ENCODE measurements at places on chromosomes 1 and 21.

DNA sequence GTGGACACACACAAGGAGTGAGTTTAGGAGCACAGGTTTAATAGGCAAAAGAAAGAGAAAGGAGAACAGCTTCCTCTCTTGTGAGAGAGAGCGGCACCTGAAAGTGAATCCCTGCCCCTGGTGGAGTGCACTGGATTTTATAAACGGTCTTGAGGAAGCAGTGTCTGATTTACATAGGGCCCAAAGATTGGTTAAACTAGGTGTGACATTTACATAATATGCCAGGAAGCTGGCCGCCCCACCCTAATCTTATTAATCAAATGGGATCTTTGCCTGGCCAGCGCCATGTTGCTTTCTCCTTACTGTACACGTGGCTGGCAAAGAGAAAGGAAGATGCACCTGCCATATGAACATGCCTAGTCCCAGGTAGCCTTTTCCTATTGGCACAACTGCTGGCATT, 38.7 kb downstream of the CFH start:
- no peak for DNase-seq

DNA sequence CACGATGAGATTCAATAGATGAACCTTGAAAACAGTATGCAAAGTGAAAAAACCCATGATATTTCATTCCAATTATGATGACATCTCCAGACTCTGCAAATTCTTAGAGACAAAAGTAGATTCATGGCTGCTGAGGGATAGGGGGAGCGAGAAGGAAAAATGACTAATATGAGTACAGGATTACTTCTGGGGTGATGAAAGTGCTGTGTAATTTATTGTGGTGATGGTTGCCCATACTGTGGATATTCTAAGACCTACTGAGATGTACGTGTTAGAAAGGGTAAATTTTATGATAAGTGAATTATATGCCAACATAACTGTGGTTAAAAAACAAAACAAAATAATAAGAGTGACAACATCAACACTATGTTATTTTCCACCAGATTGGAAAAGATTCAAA, 18.9 kb upstream of the RGS7 start:
- DNase-seq: no peak

GRCh38 chr21:38839328-38840286, 33.9 kb downstream of the ETS2 start:
- DNase-seq: peak; percentile 63

GRCh38 chr1:66237722-66238479, 296.1 kb upstream of the SGIP1 start:
- DNase-seq: no peak

DNA sequence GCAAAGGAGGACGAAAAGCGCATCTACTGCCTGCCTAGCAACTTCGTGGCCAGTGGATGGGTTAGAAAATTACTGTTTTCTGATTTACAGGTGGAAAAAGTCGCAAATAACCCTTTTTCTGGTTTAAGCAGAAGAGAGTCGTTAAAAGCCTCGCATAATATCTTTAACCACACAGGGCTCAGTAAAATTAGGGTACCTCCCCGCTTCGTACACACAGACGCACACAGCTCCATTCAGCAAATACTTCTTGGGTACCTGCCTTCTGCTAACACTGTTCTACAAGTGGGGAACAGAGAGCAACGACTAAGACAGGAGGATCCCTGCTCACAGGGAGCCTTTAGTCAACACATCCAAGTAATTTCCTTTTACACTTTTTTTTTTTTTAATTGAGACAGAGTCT, 704 bp downstream of the ALG6 start:
- DNase-seq: no peak

GRCh38 chr1:108316545-108316944, 72.7 kb upstream of the NBPF4 start:
- DNase-seq: peak; percentile 21

DNA sequence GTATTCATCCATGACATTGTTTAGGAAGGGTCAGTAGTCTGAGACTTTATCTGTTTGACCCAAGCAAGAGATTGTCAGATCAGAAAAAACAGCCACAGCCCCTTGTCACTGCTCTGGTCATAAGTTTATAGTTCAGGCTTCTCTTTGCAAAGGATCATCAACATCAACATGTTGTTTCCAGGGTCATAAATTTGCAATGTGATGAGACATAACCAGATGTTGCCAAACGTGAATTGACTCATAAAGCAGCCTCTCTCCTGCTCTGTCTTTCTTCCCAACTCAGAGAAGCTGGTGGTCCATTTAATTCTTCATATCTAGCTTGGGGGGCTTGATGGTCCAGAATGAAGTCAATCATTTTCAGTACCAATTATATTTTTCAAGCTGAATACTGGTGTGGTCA, 507.2 kb upstream of the PBX1 start:
- peak; percentile 11 for DNase-seq

GRCh38 chr1:9785406-9785805, 38.4 kb downstream of the CLSTN1 start:
- no peak for DNase-seq

- peak; percentile 88 for DNase-seq
These were observed 2.2 kb downstream of the TCEA3 start for GRCh38 chr1:23422241-23422877.

- DNase-seq: peak; percentile 89
These were observed 36.2 kb upstream of the IPO9 start for GRCh38 chr1:201792534-201793305.

DNA sequence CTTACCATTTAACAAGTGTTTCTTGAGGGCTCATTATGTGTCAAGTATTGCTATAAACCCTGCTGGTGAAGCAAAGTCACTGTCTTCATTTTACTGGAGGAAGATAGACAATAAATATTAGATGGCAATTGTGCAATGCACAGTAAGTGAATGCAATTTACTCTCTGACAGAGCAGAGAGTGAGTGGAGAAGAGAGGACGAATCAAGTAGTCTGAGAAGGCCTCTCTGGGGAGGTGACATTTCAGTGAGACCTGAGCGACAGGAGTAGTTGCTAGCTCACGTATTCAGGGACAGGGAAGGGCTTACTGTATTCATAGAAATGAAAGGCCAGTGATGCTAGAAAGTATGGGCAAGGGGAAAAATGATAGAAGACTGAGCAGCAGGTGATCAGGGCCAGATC, 1.2 kb upstream of the NMNAT2 start:
- no peak for DNase-seq

DNA sequence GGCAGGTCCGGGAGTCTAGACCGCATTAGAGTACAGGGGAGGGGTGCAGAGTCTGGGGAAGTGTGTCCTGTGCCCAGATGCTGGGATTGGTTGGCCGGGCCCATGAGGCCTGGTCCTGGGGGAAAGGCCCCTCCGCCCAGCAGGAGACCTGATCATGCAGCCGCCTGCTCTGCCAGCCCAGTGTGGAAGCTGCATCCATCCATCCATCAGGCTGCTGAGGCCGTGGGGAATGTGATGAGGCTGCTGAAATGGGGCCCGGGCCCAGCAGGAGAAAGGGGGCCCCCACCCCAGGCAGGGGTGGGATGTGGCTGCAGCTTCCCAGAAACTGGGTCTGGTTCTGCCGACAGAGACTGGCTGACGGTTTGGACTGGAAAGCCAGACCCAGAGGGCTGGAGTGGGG, 37.2 kb downstream of the EPHA2 start:
- no peak for DNase-seq

GRCh38 chr1:227728059-227728891, 6.8 kb downstream of the JMJD4 start:
- peak; percentile 61 for DNase-seq

DNA sequence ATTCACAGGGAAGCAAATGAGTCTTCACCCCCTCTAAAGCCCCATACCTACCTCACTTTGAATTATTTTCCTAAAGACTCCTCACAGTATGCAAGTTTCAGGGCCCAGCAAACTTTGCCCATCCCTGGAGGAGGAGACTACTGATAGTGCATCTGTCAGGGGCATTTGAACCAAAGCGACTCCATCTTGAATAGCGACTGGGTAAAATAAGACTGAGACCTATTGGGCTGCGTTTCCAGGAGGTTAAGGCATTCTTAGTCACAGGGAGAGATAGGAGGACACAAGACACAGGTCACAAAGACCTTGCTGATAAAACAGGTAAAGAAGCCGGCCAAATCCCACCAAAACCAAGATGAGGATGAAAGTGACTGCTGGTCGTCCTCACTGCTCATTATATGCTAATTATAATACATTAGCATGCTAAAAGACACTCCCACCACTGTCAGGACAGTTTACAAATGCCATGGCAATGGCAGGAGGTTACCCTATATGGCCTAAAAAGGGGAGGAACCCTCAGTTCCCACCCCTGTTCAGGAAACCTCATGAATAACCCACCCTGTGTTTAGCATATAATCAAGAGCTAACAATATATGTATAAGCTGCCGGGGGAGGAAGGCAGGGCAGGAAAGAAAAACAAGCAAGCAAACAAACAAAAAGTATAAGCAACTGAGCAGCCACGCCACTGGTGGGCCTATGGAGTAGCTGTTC, 3.3 kb upstream of the PKNOX1 start:
- no peak for DNase-seq

- no peak for DNase-seq
These were observed 44.8 kb upstream of the KAZN start for GRCh38 chr1:14553711-14554110.

All from AG08395 (cell line).